Uterine smooth muscle cell (primary cell): ENCODE measurements at places on chromosomes 2 and 18. TPM values are rescaled to one million over a fixed set of nuclear protein-coding genes. Genes with fewer than 3 reads are reported as not detected.

Gene AGXT
- total RNA-seq: under 0.01 TPM in 1 of 2 replicates, not detected in the other

Gene CRYGB
- not detected in 2 replicates for total RNA-seq

Gene DYNAP
- total RNA-seq: not detected in 2 replicates

Gene VWA3B
- not detected in 2 replicates for total RNA-seq

Gene MFSD2B
- under 0.01 and 0.11 TPM in 2 replicates for total RNA-seq

Gene USP14
- 36.1 and 38.6 TPM in 2 replicates for total RNA-seq

Gene APLF
- 4.2 and 5.5 TPM in 2 replicates for total RNA-seq

Gene SLC11A1
- total RNA-seq: 0.11 and 0.25 TPM in 2 replicates

Gene HOXD13
- 7.5 and 7.7 TPM in 2 replicates for total RNA-seq

Gene MPPE1
- 20.4 and 27.1 TPM in 2 replicates for total RNA-seq

Gene MC5R
- total RNA-seq: not detected in 2 replicates

Gene C2orf92
- 2.0 and 2.5 TPM in 2 replicates for total RNA-seq

Gene WDR33
- 24.9 and 34.0 TPM in 2 replicates for total RNA-seq

Gene IL1RL2
- 1.4 and 1.7 TPM in 2 replicates for total RNA-seq

Gene RTKN
- total RNA-seq: 12.9 and 14.6 TPM in 2 replicates

Gene GCFC2
- 11.4 and 17.0 TPM in 2 replicates for total RNA-seq

Gene LCT
- under 0.01 TPM in 2 replicates for total RNA-seq

Gene FBXO15
- 1.00 and 1.1 TPM in 2 replicates for total RNA-seq

Gene TDRD15
- total RNA-seq: not detected in 2 replicates

Gene ANKRD44
- total RNA-seq: 34.2 and 41.5 TPM in 2 replicates
